ENCODE measurements at places on chromosomes 2 and 18. TPM values are rescaled to one million over a fixed set of nuclear protein-coding genes. Genes with fewer than 3 reads are reported as not detected.

- peaks cover 34% of the 10 kb centered on the region for H3K36me3 ChIP-seq
- no peaks in the 10 kb centered on the region for H3K27me3 ChIP-seq
- H3K4me3 ChIP-seq, result no peak overlapping the region
Measured at GRCh38 chr18:11899063-11899462, 9.1 kb downstream of the MPPE1 start.

- no peak overlapping the region for H3K27ac ChIP-seq
- DNase-seq, result no peak
- H3K27me3 ChIP-seq, result no peaks in the 10 kb centered on the region
- H3K36me3 ChIP-seq, result no peaks in the 10 kb centered on the region
Measured at GRCh38 chr2:5042666-5043440, 649.3 kb upstream of the SOX11 start.

- H3K4me1 ChIP-seq, result no peaks in the 10 kb centered on the region
- H3K36me3 ChIP-seq, result no peaks in the 10 kb centered on the region
- H3K27ac ChIP-seq, result no peak overlapping the region
- H3K27me3 ChIP-seq, result no peaks in the 10 kb centered on the region
- no peak for DNase-seq
- no peak overlapping the region for H3K4me3 ChIP-seq
Measured at GRCh38 chr18:58241877-58242276, 197.9 kb downstream of the NEDD4L start.

DNA sequence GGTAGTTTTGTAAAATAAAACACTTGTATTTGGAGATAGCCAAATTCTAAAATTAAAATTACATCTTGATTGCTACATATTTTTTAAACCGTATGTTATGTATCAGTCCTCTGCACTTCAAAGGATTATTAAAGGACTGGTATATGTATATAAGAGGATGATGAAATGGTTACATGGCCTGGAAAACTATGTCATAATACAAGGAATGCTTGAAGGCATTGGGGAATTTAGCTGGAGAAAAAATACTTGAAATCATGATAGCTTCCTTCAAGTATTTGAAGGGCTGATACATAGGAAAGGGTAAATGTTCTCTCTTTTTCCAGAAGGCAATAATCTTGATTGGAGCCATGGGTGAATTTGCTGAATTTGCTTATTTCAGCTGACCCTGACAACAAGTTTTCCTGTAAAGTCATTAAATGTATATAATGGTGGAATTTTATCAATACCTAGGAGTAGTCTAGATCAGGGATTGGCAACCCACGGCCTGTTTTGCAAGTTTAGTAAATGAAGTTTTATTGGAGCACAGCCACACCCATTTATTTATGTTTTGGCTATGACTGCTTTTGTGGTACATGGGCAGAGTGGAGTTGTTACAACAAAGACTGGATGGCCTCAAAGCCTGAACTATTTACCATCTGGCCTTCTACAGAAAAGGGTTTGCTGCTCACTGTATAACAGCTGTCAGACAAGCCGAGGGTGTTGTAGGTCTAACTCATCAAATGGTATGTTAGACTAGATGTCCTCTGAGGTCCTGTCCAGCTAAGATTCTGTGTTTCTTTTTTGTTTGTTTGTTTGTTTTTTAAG lies 34.4 kb downstream of the ACYP2 start:
- no peaks in the 10 kb centered on the region for H3K4me1 ChIP-seq
- H3K27ac ChIP-seq, result no peak overlapping the region
- H3K36me3 ChIP-seq, result no peaks in the 10 kb centered on the region

DNA sequence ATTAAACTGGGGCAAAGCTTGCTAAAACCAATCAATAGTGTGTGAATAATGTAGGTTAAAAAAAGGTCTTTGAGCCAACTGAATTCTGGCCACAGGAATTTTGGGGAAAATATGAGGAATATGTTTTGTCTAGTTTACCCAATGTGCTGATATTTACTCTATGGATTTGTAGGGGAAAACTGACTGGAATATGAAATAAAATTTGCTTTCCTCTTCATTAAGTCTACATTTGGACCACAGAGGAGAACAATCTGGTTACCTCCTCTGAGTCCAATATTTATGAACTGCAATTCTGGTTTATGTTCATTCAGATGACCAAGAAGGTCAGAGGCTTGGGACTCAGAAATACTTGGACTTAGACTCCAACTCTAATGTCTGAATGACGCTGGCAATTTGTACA lies 1042.2 kb upstream of the CNTNAP5 start:
- H3K27ac ChIP-seq, result no peak overlapping the region
- no peak for DNase-seq
- H3K27me3 ChIP-seq, result no peaks in the 10 kb centered on the region
- no peaks in the 10 kb centered on the region for H3K4me1 ChIP-seq
- no peak overlapping the region for H3K4me3 ChIP-seq

The DCAF17 gene
- 13.0 TPM for total RNA-seq

The CIDEA gene
- total RNA-seq, result not detected

The RAD51AP2 gene
- total RNA-seq, result not detected
